ENCODE measurements at places on chromosomes 12 and 14.

DNA sequence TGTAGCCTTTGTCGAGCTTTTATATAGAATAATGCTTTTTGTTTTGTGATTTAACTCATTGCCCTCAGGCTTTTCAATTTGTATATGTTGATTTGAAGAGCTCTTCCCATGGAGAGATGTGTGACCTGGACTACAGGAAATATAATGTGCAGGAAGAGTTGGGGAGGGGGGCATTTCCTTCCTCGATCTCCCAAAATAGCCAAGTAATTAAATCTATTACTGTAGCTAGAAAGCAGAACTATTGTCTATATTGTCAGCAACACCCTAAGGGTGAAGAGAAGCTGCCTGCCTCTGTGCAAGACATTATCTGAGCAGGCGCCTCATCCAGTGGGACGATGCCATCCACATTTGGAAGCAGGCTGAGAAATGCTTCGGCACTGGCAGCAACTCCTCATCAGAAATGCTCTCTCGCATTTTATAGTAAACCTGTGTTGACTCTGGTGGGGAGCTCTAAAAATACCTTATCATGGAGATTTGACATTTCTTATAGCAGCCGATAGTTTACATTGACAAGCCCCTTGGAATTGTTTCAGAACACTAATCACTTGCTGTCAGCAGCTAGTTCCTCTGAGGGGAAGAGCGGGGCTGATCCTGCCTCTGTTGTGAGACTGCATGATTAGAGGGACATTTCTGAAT is 392.5 kb upstream of the RGS6 start:
- DNase-seq = no peak

GRCh38 chr12:26690601-26691000 is 142.4 kb downstream of the ITPR2 start:
- DNase-seq = no peak

DNA sequence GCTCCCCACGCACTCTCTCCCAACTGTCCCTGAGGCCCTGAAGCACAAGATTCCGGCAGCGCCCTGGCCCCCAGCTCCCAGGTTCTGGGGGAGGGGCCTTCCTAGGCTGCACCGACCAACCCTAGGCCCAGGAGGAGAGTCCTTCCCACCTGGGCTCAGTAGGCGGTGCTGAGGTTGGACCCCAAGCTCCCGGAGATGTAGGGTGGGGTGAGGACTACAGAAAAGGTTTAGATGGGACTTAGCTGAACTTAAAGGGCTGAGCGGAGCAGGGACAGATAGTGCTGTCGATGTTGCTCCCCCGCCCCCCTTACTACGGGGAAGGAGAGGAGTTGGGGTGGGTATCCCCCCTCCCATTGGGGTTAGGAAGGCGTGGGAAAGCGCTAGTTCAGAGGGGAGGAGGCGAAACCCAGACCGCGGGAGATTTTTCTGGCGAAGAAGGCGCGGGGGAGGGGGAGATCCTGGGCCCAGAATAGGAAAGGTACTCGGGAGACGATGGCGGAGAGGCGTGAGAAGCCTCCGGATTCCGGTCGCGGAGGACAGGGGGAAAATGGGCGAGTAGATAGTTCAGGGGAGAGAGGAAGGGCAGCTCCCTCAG is 4.2 kb upstream of the BAZ2A start:
- peak; percentile 56 for DNase-seq

- DNase-seq = no peak
Measured at GRCh38 chr12:20134652-20135051, 233.7 kb upstream of the PDE3A start.

- DNase-seq = no peak
Measured at GRCh38 chr12:126708492-126708896, 1558.5 kb upstream of the TMEM132C start.

GRCh38 chr12:45626965-45627364 is 102.5 kb upstream of the ARID2 start:
- DNase-seq = no peak

GRCh38 chr12:59401862-59402261 is 194.0 kb upstream of the SLC16A7 start:
- no peak for DNase-seq

DNA sequence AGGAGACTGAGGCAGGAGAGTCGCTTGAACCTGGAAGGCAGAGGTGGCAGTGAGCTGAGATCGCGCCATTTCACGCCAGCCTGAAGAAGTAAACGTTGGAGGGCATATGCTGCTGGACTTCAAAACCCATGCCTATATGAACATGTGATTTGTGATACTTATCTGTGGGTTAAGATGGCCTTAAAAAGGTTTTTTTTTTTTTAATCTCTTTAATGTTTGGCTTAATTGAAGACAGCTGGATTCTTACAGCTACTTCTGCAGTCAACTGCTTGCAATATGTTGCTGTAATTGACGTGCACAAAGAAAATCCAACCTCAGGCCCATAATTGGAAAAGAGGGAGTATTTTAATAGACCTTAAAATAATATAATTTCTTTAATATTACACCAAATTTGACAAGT is 1.5 kb upstream of the B3GNT4 start:
- DNase-seq = no peak

DNA sequence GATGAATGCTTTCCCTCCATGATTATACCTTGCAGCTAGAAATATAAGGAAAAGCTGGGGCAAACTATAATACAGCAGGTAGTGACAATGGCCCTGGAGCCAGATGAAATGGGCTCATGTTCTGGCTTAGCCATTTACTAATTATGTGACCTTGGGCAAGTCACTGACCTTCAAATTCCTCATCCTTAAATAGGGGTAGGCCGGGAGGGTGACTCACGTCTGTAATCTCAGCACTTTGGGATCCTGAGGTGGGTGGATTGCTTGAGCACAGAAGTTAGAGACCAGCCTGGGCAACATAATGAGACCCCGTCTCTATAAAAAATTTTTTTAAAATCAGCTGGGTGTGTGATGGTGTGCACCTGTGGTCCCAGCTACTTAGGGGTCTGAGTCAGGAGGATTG is 155.4 kb downstream of the C12orf75 start:
- DNase-seq = no peak

- DNase-seq = no peak
Measured at GRCh38 chr14:24137529-24138395, 1.8 kb downstream of the PSME1 start.

DNA sequence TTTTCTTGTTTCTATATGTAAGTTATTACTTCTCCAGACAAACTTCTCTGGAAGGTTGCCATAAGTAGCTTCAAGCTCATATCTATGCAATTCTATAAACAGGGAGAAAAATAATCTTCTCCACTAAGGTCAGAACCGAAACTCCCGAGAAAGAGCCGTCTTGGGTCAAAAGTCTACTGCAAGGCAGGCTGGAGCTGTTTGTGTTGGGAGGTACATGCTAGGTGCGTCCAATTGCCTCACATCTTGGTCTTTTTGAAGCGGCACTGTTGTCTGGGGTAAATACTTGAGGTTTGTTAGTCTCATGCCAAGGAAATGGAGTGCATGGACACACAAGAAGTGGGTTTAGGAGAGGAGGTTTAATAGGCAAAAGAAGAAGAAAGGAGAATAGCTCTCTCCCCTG is 674.7 kb upstream of the TMEM132C start:
- no peak for DNase-seq

DNA sequence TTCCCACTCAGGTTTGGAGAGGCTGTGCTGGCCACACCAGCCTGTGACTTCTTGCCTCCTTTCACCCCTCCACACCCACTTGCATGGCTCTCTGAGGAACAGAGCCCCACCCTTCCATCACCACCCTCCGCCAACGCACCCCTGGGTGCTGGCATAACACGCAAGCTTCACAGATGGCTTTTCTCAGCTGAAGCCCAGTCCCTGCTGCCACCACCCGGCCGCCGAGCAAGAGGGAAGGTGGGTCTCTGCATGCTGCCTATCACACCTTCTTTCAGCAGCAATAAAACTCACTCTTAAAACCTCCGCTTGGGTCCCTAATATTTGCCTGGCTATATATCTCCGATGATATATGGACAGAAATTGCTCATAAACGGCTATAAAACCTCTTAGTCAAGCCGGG is 41.6 kb downstream of the SMUG1 start:
- DNase-seq = no peak

GRCh38 chr14:85420278-85420677 is 109.7 kb upstream of the FLRT2 start:
- DNase-seq = no peak

Measured in activated T-cell treated with anti-CD3 and anti-CD28 coated beads, Interleukin-2, amount 50 U/mL, for 48 hours (primary cell).